ENCODE measurements at places on chromosomes 5 and 9.

DNA sequence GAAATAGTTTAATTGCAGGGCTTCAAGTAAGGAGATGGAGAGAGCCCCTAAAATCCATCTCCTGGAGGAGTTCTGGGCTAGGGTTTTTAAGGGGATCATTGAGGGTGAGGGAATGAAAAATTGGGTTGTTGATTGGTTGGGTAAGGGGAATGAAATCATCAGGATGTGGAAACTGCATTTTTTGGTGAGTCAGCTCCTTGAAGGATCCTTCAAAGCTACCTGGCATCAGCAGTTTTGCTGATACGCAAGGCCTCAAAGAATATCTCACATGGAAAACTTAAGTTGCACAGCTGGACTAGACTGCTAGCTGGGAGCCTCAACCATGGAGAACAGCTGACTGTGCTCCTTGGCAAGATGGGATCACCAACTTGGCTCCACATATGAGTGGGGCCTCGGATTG is 136.7 kb downstream of the FGF10 start:
- DNase-seq, result no peak

GRCh38 chr9:79264511-79265355 is 307.0 kb upstream of the TLE4 start:
- no peak for DNase-seq

GRCh38 chr9:83186155-83186737 is 123.3 kb upstream of the RASEF start:
- no peak for DNase-seq

- no peak for DNase-seq
Observed at GRCh38 chr9:111362526-111362925, 32.5 kb upstream of the OR2K2 start.

GRCh38 chr9:70159630-70160029 is 99.1 kb upstream of the SMC5 start:
- DNase-seq, result peak; percentile 14

GRCh38 chr5:42951293-42951840 is 88.8 kb downstream of the ANXA2R start:
- DNase-seq, result peak; percentile 60

DNA sequence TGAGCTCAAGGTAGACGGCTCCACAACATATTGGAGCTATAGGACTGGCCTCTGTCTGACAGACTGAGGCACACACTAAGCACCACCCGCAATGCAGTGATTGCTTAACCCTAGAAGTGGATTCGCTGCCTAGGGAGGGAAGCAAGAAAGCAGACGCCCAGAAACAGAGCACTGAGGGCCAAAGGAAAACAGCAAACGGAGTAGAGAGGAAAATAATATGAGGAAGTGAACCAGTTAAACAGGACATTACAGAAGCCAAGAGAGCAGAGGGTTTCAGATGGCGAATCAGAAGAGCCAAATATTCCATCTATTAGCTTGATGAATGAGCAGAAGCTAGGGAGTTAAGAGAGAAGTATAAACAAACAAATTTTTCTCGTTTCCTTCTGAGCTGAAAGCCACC is 139.2 kb upstream of the LHFPL2 start:
- peak; percentile 81 for DNase-seq

GRCh38 chr9:93815677-93816076 is 139.5 kb downstream of the BARX1 start:
- no peak for DNase-seq

- DNase-seq, result no peak
Observed at GRCh38 chr5:14003936-14004335, 59.4 kb upstream of the DNAH5 start.

- no peak for DNase-seq
Observed at GRCh38 chr9:7287065-7287464, 512.5 kb downstream of the DMAC1 start.

GRCh38 chr9:126518763-126519162 is 95.0 kb upstream of the LMX1B start:
- no peak for DNase-seq

- DNase-seq, result peak; percentile 20
Observed at GRCh38 chr9:17453751-17454150, 125.1 kb upstream of the SH3GL2 start.

DNA sequence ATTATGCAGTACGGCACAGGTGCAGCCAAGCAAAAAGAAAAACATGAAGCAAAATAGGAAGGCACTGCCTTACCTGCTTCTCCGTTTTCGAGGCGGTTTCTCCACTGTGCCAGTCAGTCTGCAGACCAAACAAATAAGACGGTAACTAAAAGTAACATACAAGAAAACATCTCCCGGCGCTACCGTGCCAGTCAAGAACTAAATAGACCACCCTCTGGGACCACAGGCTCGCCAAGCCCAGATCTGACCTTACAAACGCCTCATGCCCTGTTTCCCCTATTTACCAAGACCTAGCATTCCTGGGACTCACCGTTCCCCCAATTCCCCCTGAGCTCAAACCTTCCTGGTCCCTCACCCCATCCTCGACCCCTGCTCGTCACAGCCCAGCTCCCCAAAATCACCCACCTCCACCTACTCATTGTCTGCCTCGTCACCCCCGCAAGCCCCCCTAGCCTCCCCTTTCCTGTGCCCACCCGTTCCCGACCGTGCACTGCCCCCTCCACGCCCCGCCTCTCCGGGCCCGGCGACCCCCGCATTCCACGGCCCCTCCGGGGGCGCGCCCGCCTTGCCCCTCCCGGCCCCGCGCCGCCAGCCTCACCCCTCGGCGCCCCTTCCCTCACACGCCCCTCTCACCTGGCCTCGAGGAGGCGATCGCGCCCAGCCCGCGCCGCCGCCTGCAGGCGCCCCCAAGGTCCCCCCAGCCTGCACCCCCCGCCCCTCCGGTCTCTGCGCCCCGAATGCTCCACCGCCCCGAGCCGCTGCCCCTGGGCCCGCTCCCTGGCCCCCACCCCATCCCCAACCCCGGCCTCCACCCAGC is 560 bp downstream of the SCAI start:
- DNase-seq, result no peak

- no peak for DNase-seq
Observed at GRCh38 chr5:138093036-138093435, 9.2 kb downstream of the WNT8A start.

- DNase-seq, result peak; percentile 26
Observed at GRCh38 chr5:102670224-102670836, 84.8 kb upstream of the PAM start.

DNA sequence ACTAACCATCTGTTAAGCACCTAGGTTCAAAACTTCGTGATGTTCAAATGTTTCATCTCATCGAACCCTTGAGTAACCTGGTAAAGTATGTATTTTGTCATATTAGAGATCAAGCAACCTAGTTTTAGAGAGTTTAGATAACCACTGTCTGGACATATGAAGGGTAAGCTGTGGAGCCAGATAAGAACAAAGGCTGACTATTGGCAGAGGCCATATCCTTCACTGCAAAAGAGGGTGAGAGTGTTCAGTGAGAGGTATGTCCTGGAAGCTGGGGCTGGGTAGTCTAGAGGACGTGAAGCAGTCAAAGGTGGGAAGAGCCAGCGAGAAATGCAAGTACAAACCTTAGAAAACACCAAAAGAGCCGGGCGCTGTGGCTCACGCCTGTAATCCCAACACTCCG is 573.1 kb upstream of the KLF4 start:
- DNase-seq, result no peak

- no peak for DNase-seq
Observed at GRCh38 chr5:129107637-129108036, 13.1 kb downstream of the ISOC1 start.

- DNase-seq, result peak; percentile 73
Observed at GRCh38 chr9:124602204-124602603, 95.0 kb upstream of the NR5A1 start.

- DNase-seq, result peak; percentile 64
Observed at GRCh38 chr9:109574061-109574882, 76.2 kb upstream of the PTPN3 start.
